ENCODE measurements at places on chromosomes 6 and 20. TPM values are rescaled to one million over a fixed set of nuclear protein-coding genes. Genes with fewer than 3 reads are reported as not detected.

GRCh38 chr20:59291740-59292383, 8.5 kb upstream of the EDN3 start:
- no peak for DNase-seq

DNA sequence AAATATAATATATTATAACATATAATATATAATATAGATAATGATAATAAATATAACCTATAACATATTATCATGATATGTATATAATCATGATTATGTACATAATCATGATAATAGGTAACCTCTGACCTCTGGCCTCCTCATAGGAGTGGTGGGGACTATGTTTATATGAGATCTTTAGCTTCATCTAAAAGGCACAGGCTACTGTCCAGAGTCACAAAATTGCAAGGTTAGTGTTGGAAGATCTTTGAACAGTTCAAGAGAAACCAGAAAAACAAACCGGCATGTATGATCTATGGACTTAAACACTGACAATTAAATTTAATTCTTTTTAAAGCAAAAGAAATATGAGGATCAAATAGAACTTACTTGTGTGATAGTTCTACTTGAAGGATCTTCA, 55.7 kb upstream of the TINAG start:
- no peak for DNase-seq

DNA sequence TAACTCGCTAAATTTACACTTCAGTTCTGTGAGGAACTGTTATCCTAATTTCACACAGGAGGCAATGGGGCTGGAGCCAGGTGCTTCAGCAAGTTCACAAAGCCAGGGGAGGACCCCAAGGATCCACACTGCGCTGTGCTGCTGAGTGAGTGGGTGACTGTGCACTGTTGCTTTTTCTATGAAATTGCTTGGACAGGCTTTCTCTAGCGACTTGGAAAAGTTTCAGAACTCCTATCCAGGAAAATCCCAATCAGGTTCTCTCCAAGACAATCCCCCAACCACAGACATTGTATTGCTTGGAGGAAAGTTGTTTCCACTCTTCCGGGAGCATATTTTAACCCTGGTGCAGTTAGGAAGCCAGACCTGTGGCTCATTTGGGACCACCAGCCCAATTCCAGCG, 175.9 kb upstream of the CST7 start:
- DNase-seq = no peak

DNA sequence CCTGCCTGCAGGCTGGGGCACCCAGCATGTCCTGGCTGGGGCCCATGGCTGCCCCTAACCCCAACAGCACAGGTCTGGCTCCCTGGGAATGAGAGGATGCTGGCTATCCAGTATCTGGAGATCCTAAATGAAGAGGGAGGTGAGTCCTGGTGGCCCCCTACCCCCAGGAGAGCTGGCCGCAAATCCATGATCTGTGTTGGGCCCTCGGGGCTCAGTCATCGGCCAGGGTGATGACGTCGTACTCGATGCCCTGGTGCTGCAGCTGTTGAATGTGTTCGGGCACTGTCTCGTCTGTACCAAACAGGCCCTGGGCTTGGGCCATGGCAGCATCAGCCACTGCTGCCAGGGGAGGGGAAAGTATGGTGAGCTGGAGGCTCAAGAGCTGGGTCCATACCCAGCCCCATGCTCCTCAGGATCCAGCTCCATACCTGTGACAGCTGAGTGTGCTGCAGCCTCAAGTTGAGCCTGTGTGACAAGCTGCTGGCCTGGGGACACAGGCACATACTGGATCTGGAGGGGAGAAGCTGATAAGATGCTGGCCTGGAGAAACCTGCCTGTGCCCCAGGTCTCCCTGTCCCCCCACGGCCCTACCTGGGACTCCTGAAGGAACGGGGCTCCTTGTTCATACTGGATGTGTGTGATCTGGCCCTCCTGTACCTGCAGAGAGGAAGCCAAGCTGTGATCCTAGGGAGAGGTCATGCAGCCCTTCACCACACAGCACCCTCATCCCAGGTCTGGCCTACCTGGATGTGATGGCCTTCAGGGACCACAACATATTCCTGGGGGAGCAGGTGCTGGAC, 14.5 kb downstream of the PCIF1 start:
- no peak for DNase-seq

The TUBB2B gene
- 8.9 TPM for total RNA-seq

The ENPP5 gene
- 1.4 TPM for total RNA-seq
